Activated naive CD4-positive, alpha-beta T cell treated with anti-CD3 and anti-CD28 coated beads, Interleukin-2, amount 50 U/mL, for 16 hours (primary cell): ENCODE measurements at places on chromosomes 7 and 10.

DNA sequence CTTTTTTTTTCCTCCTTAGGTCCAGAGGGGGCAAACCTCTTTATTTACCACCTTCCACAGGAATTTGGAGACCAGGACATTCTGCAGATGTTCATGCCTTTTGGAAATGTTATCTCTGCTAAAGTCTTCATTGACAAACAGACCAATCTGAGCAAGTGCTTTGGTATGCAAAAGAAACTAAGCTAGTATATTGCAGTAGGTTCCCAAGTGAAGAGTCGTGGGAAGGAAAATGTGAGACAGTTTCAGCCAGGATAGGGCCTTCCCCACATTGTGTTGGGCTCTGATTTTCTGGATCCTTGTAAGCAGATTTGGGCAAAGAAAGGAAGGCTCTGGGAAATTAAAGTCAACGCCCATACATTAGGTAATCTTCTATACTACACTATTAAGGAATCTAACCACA lies 285.6 kb downstream of the USP6NL start:
- DNase-seq, result no peak

DNA sequence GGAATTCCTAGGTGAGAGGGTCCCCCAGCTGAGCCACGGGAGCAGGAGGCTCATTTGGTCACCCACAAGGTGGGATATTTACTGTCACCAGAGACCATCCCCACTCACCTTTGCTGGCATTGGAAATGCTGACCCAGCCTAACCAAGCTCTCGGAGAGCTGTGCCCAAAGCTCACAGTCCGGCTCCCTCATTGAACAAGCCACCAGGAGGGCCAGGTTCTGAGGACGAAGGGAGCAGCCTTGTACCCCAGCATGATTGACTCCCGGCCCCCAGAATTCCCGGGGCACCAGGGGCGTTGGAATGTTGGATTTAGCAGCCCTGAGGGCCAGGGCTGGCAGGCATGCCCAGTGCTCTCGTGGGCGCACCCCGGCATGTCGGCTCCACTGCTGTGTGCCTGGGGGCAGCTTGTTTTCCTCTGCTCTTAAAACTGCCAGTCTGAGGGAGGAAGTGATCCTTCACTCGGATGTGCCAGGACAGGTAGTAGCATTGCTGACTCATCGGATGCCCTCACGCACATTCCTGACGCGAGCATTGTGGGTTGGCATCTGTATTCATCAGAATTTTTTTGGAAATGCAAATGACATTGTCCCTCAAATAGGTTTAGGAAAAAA lies 23.3 kb downstream of the CLIP2 start:
- no peak for DNase-seq

- no peak for DNase-seq
These were observed 20.7 kb downstream of the PRSS2 start for GRCh38 chr7:142791502-142791901.

GRCh38 chr7:121020249-121020988 lies 31.9 kb downstream of the CPED1 start:
- no peak for DNase-seq

GRCh38 chr7:21538936-21539495 lies 3.8 kb upstream of the DNAH11 start:
- DNase-seq, result no peak

GRCh38 chr10:19730907-19731217 lies 85.4 kb upstream of the PLXDC2 start:
- DNase-seq, result no peak

- DNase-seq, result no peak
These were observed 177.6 kb downstream of the DIP2C start for GRCh38 chr10:511849-512191.

DNA sequence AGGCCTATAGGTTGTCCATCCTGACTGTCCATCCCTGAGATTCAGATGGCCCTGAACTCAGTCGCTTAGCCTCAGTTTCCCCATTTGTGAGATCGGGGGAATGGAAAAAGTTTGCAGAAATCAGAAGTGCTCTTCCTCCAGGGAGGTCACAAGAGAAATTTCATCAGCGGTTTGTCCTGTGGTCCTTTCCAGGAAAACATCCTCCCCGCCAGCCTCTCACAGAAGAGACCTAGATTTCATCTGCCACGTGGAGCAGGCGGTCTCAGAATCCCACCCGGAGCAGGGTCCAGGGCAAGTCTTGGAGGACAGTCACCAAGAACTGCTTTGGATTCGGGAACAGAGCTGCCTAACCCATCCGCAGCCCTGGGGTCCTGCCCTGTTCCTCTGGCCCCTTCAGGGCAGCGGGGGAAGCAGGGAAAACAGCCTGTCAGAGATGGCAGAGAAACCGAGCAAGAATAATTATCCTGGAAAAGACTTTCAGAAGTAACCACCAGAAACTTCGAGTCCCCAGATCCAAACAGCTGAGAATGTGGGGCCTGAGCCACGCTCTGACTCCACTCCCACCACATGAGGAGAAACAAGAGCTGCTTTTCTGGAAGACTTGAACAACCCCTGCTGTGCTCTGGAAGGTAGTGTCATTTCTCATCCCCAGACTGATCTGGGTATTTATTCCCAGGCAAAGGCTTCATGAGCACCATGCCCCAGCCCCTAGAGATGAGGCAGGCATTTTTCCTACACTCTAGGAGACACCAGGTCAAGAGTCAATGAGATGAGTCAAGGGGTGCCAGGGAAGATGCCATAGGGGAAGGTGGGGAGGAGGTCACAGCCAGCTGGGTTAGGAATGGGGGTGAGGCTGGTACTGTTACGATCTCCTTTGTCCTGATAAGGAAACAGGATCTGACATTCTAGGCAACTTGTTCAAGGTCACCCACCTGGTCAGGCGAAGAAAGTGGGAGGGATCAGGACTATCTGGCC lies 1.1 kb upstream of the TNS3 start:
- DNase-seq, result no peak

- no peak for DNase-seq
These were observed 45.1 kb downstream of the PRKAR2B start for GRCh38 chr7:107089627-107090026.

DNA sequence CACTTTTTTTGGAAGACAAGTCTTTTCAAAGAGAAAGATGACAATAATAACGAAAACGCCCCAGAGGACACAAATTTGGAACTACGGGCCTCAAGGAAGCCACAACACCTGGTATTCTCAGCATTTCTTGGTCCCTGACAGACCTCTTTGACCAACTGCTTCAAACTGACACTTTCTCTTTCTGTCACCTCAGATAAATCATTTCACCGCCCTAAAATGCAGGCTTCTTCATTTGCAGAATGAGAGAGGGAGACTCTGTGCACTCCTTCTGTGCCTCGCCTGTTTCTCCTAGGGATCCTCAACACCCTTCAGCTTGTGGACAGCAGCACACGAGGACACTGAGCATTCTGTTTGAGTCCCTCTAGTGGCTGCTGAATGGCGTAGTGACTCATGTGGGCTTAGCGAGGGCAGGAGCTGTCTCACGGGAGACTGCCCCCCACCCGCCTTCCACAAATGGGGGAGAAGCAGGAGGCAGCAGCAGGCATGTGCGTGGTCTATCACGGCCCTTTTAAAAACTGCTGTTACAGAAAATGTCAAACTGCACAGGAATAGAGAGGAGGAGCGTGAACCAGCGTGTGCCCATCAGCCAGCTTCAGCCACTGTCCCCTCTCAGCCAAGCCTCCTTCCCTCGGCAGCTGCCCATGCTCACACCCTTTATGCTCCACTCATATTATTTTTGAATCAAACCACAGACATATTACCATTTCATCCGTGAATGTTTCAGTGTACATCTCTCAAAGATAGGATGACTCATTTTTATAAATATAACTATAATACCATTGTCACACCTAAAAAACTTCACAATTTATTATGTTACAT lies 41.4 kb downstream of the GSDME start:
- DNase-seq, result no peak

DNA sequence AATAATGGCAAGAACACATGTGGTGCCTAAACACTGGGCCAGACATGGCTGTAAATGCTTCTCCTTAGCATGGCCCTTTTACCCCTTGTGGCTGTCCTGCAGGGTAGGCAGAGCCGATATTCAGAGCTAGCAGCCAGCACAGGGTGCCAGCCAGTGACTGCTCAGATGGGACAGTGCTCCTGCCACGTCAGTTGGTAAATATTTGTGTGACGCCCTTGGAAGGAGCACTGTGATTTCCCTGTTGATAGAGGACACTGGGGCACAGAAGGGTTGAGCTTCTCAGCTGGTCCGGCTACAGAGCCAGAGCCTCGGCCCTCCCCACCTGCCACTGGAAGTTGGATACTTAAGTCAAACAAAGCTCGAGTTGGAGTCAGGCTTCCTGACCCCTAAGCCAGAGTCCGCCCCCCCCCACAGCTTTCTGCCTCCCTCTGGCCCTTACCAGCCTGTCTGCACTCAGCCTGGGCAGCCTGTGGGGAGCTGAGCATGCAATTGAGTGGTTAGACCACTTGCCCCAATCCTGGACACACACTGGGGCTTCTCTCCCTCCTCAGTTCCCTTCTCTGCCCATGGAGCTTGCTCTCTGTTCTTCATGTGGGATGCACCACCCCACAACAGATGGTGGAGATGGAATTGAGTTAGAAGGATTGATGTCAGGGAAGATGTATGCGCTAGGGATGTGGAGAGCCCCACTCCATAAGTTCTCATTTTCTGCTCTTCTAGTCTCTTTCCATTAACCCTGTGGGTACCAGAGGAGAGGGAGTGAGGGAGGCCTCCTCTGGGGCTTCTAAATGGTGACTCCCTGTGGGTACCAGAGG lies 350.8 kb downstream of the PLXNA4 start:
- DNase-seq, result no peak

DNA sequence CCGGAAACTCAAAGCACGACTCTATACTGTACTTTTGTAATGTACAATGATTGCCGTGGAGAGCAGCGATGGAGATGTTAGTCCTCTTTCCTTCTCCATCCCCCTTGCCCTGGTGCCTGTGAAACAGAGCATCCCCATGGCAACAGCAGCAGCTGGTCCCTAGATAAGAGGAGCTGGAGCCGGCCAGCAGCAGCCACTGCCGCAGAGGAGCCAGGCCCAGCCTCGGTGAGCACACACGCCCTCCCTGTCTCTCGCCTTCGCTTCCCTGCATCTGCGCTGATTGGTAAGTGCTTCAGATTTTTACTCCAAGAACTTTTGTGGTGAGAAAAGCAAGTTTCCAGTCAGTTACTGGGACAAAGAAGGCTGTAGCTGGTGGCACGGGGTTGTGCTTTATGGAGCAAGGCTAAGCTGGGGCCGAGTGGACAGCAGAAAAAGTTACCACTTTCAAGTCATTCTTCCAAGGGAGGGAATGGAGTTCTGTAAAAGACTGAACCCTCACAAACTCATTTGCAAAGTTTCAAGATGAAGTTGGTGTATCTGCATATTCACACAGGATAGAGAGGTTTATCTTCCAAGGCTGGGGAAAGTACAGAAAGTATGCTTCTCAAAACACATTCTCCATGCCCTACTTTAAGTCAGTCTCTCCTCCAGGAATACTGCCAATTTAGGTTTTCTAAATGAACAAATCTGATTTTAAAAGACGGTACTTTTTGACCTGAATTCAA lies at the start of gene PPP1R17:
PPP1R17 (plus strand) TSS at position 192 of the 725 bp plus-strand sequence. CDS start 5,227 bp downstream, outside the sequence.
- DNase-seq, result no peak
